T-helper 2 cell treated with Interferon-gamma antibody and Interleukin-4, amounts not matched to agents 5 μg/mL and 100 μg/mL, for 36 hours (primary cell): ENCODE measurements at places on chromosomes 2 and 18.

- H3K27me3 ChIP-seq = peaks cover 41% of the 10 kb centered on the region
- no peak overlapping the region for H3K27ac ChIP-seq
- DNase-seq = no peak
- H3K4me1 ChIP-seq = no peaks in the 10 kb centered on the region
- H3K36me3 ChIP-seq = no peaks in the 10 kb centered on the region
- no peak overlapping the region for H3K4me3 ChIP-seq
These were observed 43.5 kb upstream of the ID2 start for GRCh38 chr2:8638327-8638726.

- H3K4me3 ChIP-seq = no peak overlapping the region
- no peaks in the 10 kb centered on the region for H3K36me3 ChIP-seq
- H3K4me1 ChIP-seq = no peaks in the 10 kb centered on the region
- H3K27me3 ChIP-seq = no peaks in the 10 kb centered on the region
These were observed 417.7 kb upstream of the SALL3 start for GRCh38 chr18:78561757-78562510.

- H3K4me3 ChIP-seq = no peak overlapping the region
- no peaks in the 10 kb centered on the region for H3K27me3 ChIP-seq
- no peak overlapping the region for H3K27ac ChIP-seq
- DNase-seq = no peak
These were observed 35.8 kb downstream of the CASP10 start for GRCh38 chr2:201218780-201219179.

DNA sequence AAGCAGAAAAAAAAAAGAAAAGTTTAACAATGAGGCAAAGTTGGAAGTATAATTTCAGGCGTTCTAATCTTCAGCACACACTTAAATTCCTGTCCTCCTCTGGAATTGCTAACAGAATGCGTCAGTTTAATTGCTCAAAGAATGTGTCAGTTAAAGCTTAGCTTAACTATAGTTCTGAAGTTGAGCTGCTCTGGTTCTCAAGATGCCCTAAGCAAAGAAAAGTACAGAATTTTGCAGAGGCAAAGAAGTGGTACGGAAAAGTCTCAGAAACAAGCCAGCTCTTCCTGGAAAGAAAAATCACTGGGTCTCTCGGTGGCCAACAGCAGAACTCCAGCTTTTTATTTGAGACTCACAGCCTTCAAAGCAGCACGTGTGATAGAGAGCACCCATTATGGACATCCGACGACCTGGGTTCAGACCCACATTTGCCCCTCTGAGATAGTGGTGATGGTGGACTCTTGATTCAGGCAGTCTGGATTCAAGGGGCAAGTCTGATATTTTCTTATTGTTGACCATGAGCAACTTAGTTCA lies 22.2 kb upstream of the MYO3B start:
- no peak overlapping the region for H3K27ac ChIP-seq
- no peak overlapping the region for H3K4me3 ChIP-seq
- DNase-seq = no peak
- H3K27me3 ChIP-seq = peaks cover 5% of the 10 kb centered on the region

DNA sequence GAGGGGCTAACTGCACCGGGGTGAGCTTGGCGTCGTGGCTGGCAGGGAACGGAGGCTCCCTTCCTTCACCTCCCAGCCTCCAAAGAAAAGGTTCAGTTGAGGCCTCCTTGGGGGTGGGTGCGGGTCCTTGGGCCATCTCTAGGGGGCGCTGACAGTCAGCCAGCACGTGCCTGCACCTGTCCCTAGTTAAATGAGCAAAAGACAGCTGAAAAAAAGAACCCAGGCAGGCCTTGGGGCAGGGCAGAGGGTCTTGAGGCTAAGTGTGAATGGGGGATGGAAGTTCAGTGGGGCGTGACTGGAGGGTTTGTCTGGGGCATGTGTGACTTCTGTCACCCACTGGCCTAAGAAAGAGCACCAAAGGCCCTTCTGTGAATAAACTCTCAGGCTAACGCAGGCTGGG lies 56.4 kb downstream of the ZFP36L2 start:
- DNase-seq = peak; percentile 47
- peak overlapping the region; percentile 45 for H3K4me3 ChIP-seq
- no peaks in the 10 kb centered on the region for H3K36me3 ChIP-seq

DNA sequence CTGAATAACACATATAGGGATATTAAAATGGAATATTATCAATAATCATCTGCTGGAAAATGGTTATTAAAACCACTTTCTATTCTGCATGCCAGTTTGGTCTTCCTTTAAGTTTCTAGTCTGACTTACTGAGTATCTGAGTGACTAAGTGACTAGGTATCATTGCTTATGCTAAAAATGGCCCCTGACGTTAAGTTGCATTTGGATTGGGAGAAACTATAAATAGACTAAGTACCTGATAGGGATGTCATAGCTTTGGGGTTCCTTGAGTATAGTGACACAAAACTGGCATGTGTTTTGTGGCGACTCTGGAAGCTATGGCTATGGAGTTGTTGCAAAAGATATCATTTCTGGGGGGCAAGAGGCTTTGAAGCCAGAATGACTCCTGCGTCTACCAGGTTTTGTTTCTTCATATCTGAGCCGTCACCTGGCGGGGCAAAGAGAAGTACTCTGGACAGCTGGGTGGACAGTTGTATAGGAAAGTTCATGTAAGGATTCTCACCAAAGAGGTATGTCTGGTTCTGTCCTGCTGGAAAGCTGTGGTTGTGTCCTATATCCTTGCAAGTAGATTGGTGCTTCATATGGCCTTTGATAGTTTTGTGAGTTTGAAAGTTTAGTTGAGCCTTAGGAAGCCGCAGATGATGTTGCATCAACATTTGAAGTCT lies 17.9 kb downstream of the ITGAV start:
- no peak overlapping the region for H3K4me3 ChIP-seq
- no peak for DNase-seq
- H3K36me3 ChIP-seq = no peaks in the 10 kb centered on the region
- no peaks in the 10 kb centered on the region for H3K4me1 ChIP-seq

DNA sequence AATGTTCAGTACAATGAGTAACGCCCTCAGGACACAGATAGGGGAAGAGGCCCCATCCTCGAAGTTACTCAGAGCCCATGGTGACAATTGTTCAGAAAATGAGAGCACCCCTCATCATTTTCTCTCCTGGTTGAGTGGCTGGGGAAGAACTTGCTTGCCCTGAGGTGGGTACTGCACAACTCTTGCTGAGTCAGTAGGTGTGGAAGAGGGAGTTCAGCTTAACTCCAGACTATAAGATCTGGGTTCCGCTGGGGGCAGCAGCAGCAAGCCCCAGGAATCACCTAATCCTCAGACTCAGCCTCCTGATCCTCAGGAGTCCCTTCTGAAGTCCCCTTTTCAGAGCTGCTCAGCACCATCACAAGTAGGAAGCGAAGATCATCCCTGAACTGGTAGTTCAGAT lies 123.7 kb downstream of the PIEZO2 start:
- no peaks in the 10 kb centered on the region for H3K36me3 ChIP-seq
- H3K4me3 ChIP-seq = no peak overlapping the region
- no peak overlapping the region for H3K27ac ChIP-seq
- H3K4me1 ChIP-seq = no peaks in the 10 kb centered on the region
- H3K27me3 ChIP-seq = no peaks in the 10 kb centered on the region

- H3K4me1 ChIP-seq = peaks cover 11% of the 10 kb centered on the region
- H3K27ac ChIP-seq = no peak overlapping the region
- no peak overlapping the region for H3K4me3 ChIP-seq
- peaks cover 9% of the 10 kb centered on the region for H3K27me3 ChIP-seq
- no peaks in the 10 kb centered on the region for H3K36me3 ChIP-seq
These were observed 121.9 kb downstream of the CACNB4 start for GRCh38 chr2:151976945-151977353.

- no peak overlapping the region for H3K27ac ChIP-seq
- no peaks in the 10 kb centered on the region for H3K36me3 ChIP-seq
- peaks cover under 1% of the 10 kb centered on the region for H3K4me1 ChIP-seq
- H3K4me3 ChIP-seq = no peak overlapping the region
- no peak for DNase-seq
These were observed 38.6 kb downstream of the TRIB2 start for GRCh38 chr2:12755384-12755783.

GRCh38 chr2:27781496-27781895 lies 10.0 kb downstream of the MRPL33 start:
- peaks cover 16% of the 10 kb centered on the region for H3K36me3 ChIP-seq
- no peak overlapping the region for H3K4me3 ChIP-seq
- H3K4me1 ChIP-seq = peaks cover 4% of the 10 kb centered on the region
- no peaks in the 10 kb centered on the region for H3K27me3 ChIP-seq
- no peak for DNase-seq
- H3K27ac ChIP-seq = no peak overlapping the region

GRCh38 chr2:17573085-17573803 lies 32.7 kb downstream of the VSNL1 start:
- peaks cover 9% of the 10 kb centered on the region for H3K27me3 ChIP-seq
- H3K27ac ChIP-seq = no peak overlapping the region
- no peaks in the 10 kb centered on the region for H3K36me3 ChIP-seq
- DNase-seq = no peak
- no peak overlapping the region for H3K4me3 ChIP-seq

DNA sequence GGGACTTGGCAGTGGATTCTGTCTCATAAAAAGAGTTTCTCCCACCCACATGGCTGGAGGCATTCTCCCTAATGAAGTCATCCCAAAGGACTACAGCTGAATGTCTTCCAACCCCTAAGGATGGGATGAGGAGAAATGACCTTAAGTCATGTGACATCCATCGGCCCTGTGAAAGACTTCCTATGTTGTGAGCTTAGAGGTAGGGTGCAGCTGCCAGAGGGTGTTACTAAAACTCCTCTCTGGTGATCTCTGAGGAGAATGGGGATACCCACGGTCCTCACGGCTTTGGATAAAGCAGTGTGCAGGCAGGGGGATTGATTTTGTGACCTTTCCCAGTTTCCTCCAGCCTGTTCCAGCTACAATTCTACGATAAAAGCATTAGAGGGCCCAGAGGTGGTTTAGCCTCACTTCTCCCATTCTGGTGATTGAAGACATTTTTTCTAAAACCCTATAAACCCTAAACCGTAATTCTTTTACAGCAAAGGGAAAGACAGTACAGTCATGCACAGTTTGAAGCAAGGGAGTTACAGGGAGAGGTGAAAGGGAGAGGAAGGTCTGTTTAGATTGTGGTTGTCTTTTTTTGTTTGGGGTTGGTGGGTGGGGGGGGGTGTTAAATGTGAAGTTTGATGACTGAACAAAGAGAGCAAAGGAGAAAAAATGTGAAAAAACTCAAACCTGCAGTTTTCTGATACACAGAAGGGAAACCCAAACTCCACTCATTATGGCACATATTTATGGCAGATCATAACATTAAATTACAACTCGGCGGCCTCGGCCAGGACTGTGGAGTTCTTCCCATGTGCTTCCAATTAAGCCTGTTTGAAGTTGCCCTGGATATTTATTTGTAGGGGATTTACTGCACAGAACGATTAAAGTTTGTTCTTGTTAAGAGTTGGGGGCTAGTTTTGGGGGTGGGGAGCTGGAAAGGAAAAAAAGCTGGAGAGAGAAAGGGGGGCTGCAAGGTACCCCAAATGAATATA lies 26.6 kb upstream of the SLC14A2 start:
- no peaks in the 10 kb centered on the region for H3K36me3 ChIP-seq
- H3K4me3 ChIP-seq = no peak overlapping the region
- no peak for DNase-seq
- H3K27ac ChIP-seq = no peak overlapping the region

- H3K36me3 ChIP-seq = peaks cover 5% of the 10 kb centered on the region
- peak overlapping the region; percentile 79 for H3K4me3 ChIP-seq
- H3K27me3 ChIP-seq = no peaks in the 10 kb centered on the region
- H3K27ac ChIP-seq = peak overlapping the region; percentile 94
These were observed 46.8 kb upstream of the PTMA start for GRCh38 chr2:231661422-231662027.

- no peaks in the 10 kb centered on the region for H3K27me3 ChIP-seq
- peaks cover 9% of the 10 kb centered on the region for H3K36me3 ChIP-seq
- H3K4me3 ChIP-seq = peak overlapping the region; percentile 17
- DNase-seq = no peak
- no peak overlapping the region for H3K27ac ChIP-seq
- peaks cover 13% of the 10 kb centered on the region for H3K4me1 ChIP-seq
These were observed 1.0 kb upstream of the LDAH start for GRCh38 chr2:20823917-20824316.

DNA sequence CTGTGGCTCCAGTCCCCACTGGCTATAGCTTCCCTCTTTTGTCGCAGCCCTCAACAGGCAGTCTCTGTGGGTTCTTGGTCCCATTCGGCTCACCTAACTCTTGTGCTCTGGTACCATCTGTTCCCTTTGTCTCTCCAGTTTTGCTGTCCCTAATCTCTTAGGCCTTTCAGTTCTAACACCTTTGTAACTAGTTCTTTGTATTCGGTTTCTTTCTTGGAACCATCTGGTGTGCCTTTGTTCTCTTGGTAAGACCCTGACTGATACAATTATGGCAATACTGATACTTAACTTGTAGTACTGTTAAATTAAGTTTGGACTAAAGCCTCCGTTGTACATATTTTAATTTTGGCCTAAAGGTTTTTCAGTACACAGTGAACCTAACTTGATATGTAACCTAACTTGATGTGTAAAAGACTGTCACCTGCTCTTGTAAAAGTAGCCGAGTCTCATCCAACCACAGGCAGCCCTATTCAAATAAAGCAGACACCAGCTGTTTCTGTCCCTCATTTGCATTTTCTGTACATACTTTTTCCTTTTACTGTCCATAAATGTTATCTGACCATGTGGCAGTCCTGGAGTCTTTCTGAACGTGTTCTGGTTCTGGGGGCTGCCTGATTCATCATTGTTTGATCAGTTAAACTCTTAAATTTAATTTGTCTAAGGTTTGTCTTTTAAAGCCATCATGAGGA lies 4.8 kb upstream of the MRPL44 start:
- H3K36me3 ChIP-seq = no peaks in the 10 kb centered on the region
- H3K27me3 ChIP-seq = no peaks in the 10 kb centered on the region
- no peak overlapping the region for H3K4me3 ChIP-seq
- DNase-seq = no peak
- H3K27ac ChIP-seq = no peak overlapping the region

DNA sequence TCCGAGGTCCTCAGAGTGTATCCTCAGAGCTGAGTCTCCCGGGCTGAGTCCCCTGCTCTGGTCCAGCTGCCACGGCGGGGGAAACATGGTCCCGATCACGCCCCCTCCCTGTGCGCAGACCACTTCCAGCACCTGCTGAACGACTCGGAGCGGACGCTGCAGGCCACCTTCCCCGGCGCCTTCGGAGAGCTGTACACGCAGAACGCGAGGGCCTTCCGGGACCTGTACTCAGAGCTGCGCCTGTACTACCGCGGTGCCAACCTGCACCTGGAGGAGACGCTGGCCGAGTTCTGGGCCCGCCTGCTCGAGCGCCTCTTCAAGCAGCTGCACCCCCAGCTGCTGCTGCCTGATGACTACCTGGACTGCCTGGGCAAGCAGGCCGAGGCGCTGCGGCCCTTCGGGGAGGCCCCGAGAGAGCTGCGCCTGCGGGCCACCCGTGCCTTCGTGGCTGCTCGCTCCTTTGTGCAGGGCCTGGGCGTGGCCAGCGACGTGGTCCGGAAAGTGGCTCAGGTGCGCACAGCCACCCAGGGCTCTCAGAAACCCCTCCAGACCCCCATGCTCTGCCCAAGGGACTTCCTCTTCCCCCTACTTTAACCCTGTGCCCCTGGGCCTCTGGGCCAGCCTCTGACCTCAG lies 26.7 kb downstream of the GPC1 start:
- no peak for DNase-seq
- H3K27me3 ChIP-seq = peaks cover under 1% of the 10 kb centered on the region
- H3K4me1 ChIP-seq = no peaks in the 10 kb centered on the region
- H3K4me3 ChIP-seq = no peak overlapping the region
- H3K27ac ChIP-seq = no peak overlapping the region
- H3K36me3 ChIP-seq = no peaks in the 10 kb centered on the region
